Astrocyte of the hippocampus (primary cell): ENCODE measurements at places on chromosomes 6 and 20.

DNA sequence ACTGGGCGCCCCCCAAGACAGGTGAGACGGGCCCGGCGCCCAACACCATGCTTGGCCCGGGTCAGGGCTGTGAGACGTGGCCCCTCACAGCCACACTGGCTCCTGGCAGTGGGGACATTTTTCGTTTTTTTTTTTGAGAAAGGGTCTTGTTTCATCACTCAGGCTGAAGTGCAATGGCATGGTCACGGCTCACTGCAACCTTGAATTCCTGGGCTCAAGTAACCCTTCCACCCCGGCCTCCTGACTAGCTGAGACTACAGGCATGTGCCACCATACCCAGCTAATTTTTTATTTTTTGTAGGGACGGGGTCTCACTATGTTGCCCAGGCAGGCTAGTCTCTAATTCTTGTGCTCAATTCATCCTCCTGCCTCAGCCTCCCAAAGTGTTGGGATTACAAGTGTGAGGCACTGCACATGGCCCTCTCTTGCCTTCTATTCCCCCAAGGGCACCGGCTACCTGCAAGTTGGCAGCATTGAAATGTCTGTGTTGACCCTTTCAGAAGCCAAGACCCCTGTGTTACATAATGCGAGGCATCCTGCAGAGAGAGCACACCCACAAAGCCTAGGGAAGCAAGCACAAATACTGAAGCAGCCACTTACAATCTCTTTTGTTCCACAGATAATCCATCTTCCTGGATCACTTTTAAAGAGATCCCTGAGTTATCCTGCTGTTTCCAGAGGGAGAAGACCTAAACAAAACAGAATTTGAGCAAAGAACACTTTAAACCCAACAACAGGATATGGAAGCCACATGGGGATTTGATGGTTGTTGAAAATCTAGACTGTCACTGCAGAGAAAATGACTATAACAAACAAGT lies 57.5 kb upstream of the SLC4A11 start:
- no peak for DNase-seq

- DNase-seq, result peak; percentile 67
These were observed 51.1 kb downstream of the ARID1B start for GRCh38 chr6:156828280-156828703.

DNA sequence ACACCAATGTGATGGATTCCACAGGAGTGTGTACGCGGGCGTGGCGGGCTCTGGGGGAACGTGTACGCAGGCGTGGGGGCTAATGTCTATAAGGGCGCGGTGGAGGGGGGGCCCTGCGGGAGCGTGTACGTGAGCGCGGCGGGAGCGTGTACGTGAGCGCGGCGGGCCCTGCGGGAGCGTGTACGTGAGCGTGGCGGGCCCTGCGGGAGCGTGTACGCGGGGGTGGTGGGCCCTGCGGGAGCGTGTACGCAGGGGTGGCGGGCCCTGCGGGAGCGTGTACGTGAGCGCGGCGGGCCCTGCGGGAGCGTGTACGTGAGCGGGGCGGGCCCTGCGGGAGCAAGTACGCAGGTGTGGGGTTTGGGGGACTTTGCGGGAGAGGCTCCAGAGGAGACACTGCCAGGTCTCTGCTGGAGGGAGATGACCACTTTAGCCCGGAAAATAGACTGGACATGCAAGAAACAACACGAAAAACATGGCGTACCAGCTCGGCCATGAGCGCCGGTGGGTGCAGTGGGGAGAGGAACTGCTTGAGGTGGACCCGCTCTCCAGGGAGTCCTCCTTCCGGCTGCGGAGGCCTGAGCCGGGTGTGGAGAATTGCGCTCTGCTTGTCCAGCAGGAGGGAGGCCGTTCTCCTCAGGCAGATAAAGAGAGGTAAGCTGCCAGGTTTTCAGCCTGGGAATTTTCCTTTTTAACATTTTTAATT lies 27.8 kb upstream of the SMOC2 start:
- no peak for DNase-seq

DNA sequence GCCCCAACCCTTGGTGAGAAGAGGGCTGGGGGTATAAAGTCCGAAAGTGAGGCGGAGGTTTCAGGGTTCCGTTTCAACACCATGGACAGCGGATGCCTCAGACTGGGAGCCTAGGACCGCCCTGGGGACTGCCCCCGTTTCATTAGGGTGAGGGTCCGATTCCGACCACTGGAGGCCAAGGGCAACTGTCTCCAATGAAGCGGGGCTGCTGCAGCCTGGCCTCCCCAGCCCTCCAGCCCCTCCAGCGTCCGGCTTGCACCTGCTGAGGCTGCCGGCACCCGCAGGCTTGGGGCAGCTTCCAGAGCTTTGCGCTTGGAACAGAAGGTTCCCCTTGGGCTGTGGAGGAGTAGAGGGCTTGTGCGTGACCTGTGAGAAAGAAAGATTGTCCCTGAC lies 39.9 kb downstream of the YTHDF1 start:
- peak; percentile 31 for DNase-seq

DNA sequence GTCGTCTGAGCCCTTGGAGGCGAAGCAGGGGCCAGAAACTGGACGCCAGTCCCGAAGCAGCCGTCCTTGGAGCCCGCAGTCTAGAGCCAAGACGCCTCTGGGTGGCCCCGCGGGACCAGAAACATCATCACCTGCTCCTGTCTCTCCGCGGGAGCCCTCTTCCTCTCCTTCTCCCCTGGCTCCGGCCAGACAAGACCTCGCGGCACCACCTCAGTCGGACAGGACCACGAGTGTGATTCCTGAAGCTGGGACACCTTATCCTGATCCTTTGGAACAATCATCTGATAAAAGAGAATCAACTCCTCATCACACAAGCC lies 416 bp downstream of the RSPH4A start:
- DNase-seq, result no peak

DNA sequence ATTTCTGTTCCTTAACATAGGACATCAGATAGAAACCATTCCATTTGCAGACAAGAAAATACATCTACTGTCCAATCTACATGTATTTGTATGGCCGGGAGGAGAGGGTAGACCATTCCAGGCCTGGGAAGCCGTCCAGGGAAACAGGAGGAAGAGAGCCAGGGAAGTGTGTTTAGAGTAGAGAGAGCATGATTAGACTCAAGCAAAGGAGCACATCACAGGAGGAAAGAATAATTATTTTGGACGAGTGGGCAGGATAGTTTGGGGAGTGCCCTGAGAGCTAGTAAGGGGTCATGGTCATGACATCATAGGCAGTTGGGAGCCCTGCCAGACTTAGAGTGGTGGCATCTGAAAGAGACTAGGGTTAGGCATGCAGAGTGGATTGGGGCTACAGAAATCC lies 250.0 kb downstream of the HIVEP2 start:
- peak; percentile 48 for DNase-seq

DNA sequence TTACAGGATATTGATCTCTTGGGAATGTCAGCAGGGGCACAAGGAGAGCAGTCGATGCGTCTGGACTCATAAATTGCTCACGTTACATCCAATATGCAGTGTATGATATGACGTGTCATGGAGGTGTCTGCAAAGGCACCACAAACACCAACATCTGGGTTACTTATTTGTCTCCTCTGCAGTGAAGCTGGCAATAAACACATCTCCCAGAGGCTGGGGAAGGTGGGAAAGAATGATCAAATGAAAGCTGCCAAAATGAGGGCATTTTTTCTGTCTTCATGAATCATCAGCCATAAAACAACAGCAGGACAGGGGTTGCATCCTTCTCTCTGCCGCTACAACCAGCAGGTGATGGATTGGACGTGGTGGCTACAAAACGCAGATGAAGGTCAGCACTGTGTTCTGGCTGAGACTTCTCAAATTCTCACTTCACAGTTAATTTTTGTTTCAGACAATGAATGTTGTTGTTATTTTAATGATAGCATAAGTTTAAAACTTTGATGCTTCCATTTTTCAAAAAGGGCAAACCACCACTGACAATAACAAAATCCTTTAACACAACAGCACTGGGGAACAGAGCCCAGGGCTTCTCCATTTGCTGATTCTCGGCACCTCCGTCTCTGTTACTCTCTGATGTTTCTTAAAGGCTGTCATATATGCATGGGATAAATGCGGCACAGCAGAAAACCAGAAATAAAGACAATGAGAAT lies 47.5 kb downstream of the ERMARD start:
- DNase-seq, result no peak

GRCh38 chr6:168348186-168348585 lies 28.6 kb upstream of the DACT2 start:
- DNase-seq, result no peak

DNA sequence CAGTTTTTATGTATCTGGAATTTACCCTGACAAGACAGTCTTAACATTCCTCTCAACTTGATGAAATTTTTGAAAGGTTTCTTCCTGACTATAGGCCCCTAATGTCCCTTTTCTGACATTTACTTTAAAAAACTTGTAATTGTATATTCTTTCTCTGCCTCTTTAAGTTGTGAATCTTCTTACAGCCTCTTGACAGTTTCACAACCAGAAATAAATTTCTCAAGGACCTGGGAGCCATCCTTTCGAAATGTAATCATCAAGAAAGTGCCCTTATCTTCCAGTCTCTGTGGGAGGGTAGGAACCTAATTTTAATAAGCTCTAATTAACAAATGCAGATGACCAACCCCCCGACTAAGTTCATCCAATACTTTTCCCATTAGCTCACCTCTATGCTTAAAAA lies 403.6 kb upstream of the GJE1 start:
- no peak for DNase-seq

DNA sequence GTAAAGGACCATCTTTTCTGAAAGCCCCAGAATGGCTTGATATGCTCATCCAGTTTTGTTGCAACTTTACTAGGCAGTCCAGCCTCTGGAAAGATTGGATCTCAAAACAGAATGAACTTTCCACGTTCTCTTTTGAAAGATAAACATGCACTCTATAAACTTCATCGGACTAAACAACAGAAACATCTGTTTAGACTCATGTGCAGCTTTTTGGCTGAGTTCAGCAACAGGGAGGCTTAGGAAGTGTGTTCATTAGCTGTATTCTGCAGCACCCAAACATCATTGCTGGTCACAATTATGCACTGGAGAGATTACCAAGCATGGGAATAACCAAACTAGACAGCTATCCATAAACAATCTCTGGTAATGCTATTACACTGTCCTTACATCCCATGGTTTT lies 180.5 kb downstream of the TENT5A start:
- no peak for DNase-seq

- no peak for DNase-seq
These were observed 41.2 kb downstream of the PDSS2 start for GRCh38 chr6:107418118-107418517.

GRCh38 chr20:54197621-54198604 lies 10.0 kb upstream of the PFDN4 start:
- peak; percentile 64 for DNase-seq

GRCh38 chr6:162119341-162119740 lies 608.2 kb downstream of the PRKN start:
- peak; percentile 6 for DNase-seq

DNA sequence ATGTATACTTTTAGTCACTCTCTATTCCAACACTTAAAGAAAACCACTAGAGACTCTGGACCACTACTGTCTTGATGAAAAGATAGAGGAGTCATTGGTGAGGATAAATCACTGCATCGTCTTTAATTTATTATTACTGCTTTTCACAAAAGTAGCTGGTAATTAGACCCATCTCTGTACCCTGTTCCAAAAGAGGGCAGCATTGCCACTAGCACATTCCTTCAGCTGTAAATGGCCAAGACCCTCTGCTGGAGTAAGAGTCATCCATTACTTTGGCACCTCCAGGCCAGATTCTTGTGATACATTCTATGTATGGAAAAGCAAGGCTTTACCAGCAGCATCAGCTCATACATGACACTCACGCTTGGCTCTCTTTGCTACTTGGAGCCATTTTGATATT lies 49.5 kb upstream of the PREP start:
- no peak for DNase-seq

DNA sequence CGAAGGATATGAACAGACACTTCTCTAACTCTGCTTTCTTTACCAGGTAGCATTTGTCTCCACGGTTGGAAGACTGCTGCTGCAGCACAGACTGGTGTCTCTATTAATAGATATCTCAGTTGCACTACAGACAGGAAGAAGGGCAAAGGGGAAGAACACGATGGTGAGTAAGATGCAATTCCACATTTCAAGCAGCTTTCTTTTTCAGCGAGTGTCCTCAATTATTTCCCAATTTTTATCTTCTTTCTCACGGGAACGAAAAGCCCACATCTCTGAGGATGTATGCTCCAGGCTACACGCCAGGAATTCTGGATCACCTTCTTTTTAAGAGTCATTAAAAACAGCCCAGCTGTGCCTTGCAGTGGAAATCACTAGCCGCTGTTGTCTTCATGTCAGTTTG lies 311.6 kb upstream of the ECI2 start:
- no peak for DNase-seq

- peak; percentile 81 for DNase-seq
These were observed 124.2 kb downstream of the LY86 start for GRCh38 chr6:6712449-6713403.

DNA sequence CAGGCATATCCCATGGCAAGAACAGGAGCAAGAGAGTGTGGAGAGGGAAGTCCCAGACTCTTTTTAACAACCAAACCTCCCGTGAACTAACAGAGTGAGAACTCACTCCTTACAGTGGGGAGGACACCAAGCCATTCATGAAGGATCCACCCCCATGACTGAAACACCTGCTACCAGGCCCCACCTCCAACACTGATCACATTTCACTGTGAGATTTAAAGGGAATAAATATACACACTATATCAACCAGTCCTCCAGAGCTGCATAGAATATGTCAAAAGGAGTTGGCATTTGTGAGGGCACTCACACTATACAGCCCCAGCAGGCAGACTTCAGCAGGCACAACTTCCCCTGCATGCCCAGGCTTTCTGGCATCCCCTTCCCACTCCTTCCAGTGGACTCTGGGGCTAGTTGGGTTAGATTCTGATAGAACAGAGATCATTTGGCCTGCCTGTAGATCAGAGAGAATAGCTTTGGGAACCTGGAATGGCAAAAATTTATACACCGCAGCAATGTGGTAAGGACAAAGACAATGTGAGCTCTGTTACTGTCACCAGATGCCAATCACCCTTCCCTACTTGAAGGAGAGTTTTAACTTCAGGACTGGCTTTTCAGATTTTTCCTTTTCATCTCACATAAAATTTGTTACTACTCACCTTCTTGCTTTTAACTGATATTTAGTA lies 25.2 kb upstream of the TENT5A start:
- peak; percentile 62 for DNase-seq

GRCh38 chr6:24549674-24550353 lies 55.0 kb downstream of the ALDH5A1 start:
- DNase-seq, result no peak

DNA sequence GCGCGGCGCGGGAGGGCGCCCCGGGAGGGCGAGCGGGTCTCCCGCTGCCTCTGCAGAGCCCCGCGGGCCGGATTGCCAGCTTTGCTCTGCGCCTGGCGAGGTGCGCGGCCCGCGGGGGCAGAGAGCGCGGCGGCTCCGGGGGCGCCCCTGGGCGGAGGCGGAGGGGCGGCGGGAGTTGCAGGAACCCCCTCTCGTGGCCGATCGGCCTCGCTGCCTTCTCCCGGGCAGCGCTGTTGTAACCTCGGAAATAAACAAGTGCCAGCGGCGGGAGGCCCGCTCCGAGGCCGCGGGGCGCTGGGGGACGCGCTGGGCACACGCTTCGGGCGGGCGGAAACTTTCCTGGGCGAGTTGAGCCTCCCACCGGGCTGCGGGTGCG lies 1.2 kb downstream of the CDH4 start:
- peak; percentile 81 for DNase-seq

DNA sequence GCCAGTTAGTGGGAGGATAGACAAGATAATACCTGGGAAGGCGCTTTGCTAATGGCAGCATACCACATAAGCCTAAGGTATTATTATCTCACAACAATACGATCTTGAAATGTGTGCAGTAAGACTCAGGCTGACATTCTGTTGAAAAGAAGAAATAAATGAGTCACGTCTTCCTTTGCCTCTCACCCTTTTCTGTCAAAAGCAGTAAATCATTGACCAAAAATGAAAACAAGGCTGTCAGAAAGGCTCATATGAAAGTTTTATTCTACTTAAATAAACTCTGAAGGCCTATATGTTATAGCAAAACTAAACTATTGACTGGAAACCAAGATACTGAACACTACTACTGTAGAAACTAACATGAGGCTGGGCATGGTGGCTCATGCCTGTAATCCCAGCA lies 43.1 kb upstream of the IL20RA start:
- no peak for DNase-seq
